EL (cell line): ENCODE measurements at places on chromosomes 13 and 19.

DNA sequence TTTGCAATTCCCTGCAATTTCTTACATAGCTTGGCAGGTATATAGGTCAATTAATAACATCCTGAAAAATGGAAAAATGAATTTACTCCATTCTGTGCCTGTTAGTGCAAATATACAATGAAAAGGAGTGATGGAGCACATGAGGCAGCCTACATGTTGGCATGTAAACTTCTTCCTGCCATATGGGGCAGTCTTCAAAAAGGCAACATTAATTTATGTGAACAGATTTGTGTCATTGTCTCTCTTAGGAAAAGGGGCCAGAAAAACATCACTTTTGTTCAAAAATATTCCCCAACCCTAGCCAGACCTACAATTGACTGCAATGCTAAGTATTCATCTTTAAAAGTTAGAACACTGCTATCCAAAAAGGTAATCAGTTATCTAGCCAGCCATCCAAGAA, 332.2 kb downstream of the TBC1D4 start:
- DNase-seq: no peak

DNA sequence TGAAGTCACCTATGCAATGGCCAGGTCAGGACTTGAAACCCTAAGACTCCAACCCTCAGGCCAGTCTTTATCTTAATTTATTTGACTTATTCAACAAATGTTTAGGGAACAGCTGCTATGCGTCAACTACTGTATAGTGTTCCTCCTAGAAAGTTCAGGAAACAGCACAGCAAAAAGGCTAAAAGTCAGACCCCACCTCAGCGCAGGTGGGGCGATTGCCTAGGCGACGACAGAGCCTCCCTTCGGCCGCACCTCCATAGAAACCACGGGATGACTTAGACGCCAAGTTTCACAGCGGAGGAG, 502 bp downstream of the VRK3 start:
- DNase-seq: no peak

- no peak for DNase-seq
Observed at GRCh38 chr13:30129411-30129810, 177.9 kb downstream of the KATNAL1 start.

DNA sequence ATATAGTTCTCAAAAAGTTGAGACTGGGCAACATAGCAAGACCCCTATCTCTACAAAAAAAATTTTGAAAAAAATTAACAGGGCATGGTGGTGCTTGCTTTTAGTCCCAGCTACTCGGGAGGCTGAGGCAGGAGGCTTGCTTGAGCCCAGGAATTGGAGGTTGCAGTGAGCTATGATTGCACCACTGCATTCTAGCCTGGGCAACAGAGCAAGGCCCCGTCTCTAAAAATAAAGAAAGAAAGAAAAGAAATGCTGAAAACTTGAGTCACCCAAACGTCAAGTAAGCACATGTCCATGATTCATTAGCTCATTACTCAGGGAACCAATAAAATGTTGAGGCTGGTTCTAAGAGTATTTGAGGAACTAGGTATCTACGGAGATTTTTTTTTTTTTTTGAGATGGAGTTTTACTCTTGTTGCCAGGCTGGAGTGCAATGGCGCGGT, 33.9 kb upstream of the SEMA6B start:
- peak; percentile 71 for DNase-seq

DNA sequence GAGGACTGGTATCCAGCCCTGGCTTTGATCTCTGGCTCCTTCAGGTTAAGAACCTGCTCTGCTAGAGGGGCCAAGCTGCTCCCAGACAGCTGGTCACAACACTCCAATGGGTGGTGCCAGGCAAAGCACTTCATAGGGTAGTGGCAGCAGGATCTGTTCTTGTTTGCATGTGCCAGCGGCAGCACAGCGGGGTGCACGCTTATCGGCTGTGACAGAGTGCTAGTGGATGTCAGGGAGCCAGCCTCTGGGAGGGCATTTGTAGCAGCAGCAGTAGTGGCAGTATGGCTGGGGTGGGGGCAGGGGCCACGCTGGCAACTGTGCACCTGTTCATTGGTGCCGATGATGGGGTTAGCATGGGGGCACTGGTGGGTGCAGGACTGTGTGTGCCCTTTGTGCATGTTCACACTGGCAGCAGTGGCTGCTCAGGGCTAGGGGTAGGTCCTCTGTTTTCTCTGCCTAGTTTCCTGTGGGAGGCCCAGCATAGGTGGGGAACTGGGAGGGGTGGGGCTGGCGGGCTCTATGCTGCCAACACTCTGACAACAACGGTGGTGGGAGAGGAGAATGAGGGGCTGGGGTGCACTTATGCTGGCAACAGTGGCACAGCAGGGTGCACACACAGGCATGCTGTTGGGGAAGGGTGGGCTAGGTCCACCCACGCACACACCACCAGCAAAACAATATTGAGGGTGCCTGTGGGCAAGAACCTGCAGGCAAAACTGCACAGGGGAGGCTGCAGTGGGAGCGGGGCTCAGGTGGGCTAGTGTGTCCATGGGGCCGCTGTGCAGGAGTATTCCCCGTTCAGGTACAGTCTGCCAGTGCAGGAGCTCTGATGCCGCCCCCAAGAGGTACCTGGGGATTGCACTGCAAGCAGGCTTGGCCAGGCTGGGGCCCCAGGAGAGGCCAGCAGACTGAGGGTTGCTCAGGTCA, 19.3 kb downstream of the AP1M1 start:
- no peak for DNase-seq

DNA sequence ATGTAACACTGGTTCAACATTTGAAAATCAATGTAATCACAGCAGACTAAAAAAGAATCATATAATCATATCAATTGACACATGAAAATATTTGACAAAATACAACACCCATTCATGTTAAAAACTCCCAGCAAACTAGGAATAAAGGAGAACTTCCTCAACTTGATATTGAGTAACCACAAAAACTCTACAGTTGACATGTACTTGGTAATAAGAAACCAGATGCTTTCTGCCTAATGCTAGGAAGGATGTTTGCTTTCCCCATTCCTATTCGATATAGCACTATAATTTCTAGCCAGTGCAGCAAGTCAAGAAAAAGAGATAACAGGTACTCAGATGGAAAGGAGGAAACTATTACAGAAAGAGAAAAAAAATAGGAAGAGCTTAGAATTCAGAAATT, 26.9 kb downstream of the UFM1 start:
- no peak for DNase-seq

GRCh38 chr13:74707291-74707690, 573.1 kb upstream of the KLF12 start:
- no peak for DNase-seq

DNA sequence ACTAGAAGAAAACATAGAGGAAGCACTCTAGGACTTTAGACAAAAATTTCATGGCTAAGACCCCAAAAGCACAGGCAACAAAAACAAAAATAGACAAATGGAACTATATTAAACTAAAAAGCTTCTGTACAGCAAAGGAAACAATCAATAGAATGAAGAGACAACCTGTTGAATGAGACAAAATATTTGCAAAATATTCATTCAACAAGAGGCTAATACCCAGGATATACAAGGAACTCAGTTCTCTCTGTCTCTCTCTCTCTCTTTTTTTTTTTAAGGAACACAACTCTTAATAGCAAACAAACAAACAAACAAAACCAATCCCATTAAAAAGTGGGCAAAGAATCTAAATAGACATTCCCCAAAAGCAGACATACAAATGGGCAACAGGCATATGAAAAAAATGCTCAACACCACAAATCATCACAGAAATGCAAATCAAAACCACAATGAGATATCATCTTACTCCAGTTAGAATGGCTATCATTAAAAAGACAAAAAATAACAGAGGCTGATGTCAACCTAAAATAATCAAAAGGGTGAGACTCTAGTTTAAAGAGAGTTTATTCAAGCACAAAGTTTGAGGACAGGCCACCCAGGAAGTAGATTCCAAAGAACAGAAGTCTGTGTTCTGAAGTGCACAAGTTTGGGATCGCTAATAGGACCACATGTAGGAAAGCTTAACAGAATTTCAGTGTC, 27.1 kb upstream of the SLC7A9 start:
- peak; percentile 37 for DNase-seq

GRCh38 chr13:102657630-102658029, 37.2 kb downstream of the METTL21C start:
- DNase-seq: no peak

DNA sequence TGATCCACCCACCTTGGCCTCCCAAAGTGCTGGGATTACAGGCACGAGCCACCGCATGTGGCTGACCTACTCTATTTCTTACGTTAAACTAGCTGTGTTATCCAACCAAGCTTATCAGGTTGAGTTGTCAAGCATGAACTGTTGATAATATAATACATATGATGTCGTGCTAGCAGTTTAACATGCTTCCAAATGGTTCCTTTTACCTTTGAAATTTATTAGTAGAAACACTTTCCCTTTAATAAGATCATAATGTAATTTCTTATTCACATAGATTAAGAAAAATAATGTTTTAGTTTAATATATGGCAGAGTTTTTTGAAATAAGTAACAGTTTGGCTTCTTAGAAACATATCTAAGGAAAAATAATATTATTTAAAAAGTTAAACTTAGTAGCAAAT, 34.4 kb upstream of the VWA8 start:
- no peak for DNase-seq

- DNase-seq: no peak
Observed at GRCh38 chr13:48831248-48831647, 144.5 kb upstream of the FNDC3A start.
